ENCODE measurements at places on chromosomes 6 and 20.

- DNase-seq, result no peak
Observed at GRCh38 chr6:166662690-166663089, 35.6 kb upstream of the RPS6KA2 start.

- no peak for DNase-seq
Observed at GRCh38 chr20:9488063-9488462, 26.3 kb upstream of the LAMP5 start.

GRCh38 chr20:43961541-43962471 lies 47.2 kb downstream of the TOX2 start:
- DNase-seq, result no peak

GRCh38 chr6:143253586-143253985 lies 192.9 kb downstream of the AIG1 start:
- DNase-seq, result no peak

GRCh38 chr6:139370283-139370998 lies 4.0 kb downstream of the CITED2 start:
- no peak for DNase-seq

GRCh38 chr20:59342023-59342957 lies 41.9 kb downstream of the EDN3 start:
- DNase-seq, result no peak

- DNase-seq, result no peak
Observed at GRCh38 chr20:53162251-53162835, 190.2 kb downstream of the TSHZ2 start.

DNA sequence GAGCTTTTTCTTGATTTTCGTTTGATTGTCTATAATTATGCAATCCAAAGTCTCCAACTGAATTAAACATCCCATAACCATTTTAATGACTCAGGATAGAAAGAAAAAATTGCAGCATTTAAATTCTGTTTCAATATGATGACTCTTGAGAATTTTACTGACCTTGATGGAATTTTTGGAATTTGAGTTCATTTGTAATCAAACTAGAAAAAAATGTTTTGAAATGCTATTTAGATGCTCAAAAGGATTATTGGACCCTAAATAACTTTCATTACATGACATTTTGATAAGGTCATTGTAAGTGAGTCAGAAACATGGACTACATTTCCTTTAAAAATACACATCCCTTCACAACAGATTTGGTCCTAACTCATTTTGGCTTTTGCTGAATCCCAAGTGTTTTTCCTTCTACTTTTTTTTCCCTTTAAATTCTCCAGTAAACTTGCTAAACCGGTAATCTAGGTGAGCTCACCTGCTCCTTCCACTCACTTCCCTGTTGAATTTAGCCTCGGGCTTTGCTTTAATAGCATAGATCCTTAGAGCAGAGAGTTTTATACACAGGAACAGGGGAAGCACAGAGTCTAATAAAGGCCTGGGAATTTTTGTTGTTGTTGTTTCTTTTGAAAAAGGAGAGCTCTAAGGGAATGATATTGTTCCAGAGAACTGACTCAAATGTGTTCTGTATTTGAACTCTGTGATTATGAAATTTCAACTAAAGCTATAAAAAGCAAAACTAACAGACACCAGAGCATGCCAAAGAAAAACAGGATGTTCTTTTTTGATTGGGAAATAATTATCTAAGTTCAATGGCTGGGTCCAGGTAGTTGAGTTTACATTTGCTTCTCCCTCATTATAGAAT lies 1088.2 kb upstream of the CITED2 start:
- no peak for DNase-seq

GRCh38 chr6:67881706-67882065 lies 753.4 kb upstream of the ADGRB3 start:
- DNase-seq, result no peak

GRCh38 chr6:31009731-31010130 lies 543 bp upstream of the MUC22 start:
- no peak for DNase-seq

- no peak for DNase-seq
Observed at GRCh38 chr20:50595988-50596693, 86.0 kb downstream of the PTPN1 start.

DNA sequence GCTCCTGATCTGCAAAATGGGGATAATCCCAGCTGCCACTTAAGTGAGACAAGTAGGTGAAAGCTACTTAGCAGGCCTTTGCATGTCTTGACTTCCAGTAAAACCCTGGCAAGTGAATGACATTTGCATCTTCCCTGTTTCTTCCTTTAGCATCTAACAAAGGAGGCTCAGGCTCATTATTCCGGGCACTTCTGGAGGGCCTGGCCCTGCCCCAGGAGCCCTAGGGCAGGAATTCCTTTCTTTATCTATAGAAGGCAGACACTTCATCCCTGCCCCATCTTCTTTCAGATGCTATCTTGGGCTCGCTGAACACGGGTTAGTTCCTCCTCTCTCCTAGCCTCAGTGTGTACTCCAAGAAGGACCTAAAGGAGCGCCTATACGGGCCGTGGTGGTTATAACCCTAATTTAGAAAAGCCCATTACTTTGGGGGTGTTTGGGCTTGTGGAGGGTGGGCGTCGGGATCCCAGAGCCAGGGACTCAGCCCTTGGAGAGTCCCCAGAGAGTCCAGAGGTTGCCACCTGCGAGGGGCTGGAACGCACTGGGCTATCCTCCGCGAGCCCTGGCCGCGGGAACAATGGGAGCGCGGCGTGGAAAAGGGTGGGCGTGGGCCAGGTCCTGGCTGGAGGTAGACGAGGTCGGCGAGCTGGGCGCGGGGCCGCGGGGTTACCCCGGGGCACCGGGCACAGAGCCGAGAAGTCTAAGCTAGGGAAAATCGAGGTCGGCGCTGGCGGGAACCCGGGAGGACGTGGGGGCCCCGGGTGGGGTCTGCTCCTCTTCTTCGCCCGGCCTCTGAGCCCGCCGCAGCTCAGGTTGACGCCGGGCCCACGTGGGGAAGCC lies 62.8 kb upstream of the EPB41L1 start:
- DNase-seq, result no peak

GRCh38 chr6:395432-396125 lies 4.0 kb downstream of the IRF4 start:
- DNase-seq, result no peak

GRCh38 chr6:120869397-120869796 lies 464.9 kb downstream of the TBC1D32 start:
- no peak for DNase-seq

GRCh38 chr6:3789018-3789895 lies 37.7 kb upstream of the PXDC1 start:
- DNase-seq, result no peak

DNA sequence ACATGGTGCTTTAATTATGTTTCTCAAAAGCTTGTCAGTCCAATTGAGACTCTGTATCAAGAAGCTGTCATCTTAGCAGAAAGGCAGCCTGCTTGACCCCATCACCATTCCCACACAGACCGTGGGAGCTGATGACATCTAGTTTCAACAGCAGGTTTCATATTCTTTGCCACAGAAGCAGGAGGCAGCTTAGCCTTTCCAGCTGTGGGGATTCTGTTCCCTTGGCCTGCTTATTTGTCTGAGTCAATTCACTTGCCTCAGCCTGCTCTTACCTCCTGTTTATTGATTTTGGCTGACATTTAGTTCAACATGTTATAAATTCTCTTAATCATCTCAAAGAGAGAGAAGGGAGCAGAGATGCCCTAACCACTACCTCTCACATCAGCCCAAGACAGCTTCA lies 527.7 kb downstream of the ADGRB3 start:
- DNase-seq, result no peak

- DNase-seq, result no peak
Observed at GRCh38 chr20:56274156-56274555, 25.6 kb downstream of the MC3R start.

DNA sequence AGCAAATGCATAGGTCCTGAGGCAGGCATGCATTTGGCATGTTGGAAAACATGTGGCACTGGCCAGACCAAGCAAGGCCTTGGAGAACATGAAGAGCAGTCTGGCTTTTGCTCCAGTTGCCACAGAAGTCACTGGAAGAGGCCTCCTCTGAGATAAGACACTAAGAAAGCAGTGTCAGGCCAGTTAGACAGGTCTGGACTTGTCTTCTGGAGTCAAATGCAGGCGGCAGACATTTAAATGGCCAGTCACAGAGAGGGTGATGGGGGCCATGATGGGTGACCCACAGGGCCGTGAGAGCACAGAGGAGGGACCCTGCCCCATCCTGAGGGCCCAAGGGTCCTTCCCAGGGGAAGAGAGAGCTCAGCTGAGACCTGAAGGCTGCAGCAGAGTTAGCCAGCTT lies 26.7 kb upstream of the ADA start:
- DNase-seq, result no peak

- DNase-seq, result no peak
Observed at GRCh38 chr6:35018746-35019145, 122.4 kb downstream of the TCP11 start.

DNA sequence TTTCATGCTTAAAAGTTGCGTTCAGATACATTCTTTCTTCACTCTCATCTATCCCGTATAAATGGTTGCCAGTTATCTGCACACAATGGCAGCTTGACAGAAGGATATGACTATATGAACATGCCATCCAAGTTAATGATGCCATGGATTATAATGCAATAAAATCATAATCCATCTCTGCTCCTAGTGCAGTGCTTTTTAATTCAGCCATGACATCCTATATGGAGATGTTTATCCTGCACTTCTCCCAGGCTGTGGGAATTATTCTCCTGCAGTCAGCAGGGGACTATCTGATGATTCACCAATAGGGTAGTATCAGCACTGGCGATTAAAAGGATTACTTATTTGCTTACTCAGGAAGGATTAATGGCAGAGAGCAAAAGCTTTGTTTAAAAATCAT lies 273.8 kb downstream of the SAMD5 start:
- no peak for DNase-seq

GRCh38 chr6:121998631-121999030 lies 400.8 kb upstream of the HSF2 start:
- DNase-seq, result no peak

DNA sequence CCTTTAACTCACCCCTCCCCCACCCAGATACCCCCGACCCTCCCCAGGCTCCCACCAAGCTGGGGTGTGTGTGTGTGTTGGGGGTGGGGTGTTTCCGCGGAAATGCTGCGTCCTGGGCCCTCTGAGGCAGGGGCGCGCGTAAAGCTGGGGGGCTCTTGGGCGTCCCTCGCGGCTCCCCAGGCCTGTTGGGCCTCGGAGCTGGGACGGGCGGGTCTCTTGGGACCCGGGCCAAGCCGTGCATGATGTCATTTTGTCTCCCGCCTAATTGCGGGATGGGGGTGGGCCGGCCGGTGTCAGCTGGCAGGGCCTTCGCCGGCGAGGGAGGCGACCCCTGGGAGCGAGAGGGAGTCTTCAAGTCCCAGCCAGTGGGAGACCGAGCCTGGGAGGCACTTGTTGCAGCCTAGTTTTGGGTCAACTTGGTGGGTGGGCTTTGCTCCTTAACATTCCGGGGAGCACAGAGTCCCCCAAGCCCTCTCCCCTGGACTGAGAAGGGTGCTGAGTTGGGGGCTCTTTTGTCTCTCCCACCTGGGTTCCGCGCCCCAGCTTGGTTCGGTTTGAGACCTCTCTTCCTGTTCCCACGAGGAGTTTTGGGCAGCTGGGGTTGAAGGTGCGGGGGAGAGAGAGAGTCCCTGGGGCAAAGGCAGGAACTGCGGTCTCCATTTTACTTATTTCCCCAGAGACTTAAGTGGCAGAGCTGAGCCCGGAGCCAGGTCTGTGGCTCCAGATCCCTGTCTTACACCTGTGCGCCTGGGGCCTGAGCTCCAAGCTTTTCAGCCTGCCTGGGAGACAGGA lies 623 bp downstream of the MYBL2 start:
- DNase-seq, result no peak

DNA sequence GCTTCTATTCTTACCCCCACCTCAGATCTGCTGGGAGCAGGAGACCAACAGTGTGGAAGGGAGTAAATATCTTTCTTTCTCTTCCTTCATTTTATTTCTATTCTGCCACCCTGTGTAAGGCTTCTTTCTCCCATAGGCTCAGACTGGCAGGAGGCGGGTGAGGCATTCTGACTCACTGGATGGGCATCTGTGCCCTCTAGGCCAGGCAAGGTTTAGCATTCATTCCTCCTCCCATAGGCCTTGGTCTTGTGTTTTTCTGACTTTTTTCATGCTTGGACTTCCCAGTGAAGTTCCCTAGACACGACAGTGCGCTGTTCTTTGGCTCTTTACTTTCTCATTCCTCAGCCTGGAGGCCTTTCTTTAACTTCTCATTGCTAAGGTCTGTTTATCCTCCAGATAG lies 235.2 kb downstream of the SYNE1 start:
- no peak for DNase-seq

- DNase-seq, result no peak
Observed at GRCh38 chr6:3022765-3023662, 23.3 kb downstream of the NQO2 start.

GRCh38 chr20:57450419-57450818 lies 59.2 kb downstream of the RBM38 start:
- no peak for DNase-seq

DNA sequence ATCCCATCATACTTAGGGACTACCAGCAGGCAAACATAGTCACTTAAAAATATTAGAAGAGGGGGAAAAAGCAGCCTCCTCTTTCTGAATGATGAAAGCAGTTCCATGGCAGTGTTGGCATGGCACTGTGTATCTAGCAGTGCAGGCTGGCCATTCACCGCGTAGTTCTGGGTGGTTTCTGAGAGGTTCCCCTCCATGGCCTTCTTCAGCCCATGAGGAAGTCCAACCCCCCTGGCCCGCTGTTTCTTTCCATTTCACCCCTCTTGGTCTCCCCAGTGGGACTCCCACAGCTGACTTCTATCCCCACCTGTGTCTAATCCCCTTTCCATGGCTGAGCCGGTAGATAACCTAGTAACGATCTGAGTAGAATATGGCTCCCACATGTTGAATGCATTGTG lies 17.0 kb downstream of the PPARD start:
- no peak for DNase-seq

DNA sequence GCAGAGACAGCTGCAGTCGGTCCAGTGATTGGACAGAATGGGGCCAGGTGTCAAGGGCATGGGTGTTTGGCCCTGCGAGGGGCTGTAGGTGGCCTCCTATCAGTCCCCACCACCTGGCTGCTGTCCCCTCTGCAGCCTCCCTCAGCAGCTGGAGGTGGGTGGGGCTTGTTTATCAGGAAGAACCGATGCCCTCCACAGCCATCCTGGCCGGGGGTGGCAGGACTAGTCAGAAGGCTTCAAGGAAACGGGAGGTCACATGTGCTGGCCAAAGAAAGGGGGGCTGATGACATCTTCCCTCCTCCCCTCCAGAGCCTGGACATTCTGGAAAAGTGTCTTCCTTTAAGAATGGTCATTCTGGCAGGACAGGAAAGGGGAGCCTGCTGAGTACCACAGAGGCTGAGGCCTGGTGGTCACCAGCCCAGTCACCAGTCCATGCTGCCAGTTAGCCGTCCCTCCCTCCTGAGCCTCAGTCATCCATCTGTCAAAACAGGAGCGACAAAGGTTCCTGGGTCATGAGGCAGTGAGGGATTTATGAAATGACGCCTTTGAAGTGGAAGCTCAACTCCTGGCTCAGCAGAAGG lies 4.1 kb downstream of the FAM210B start:
- no peak for DNase-seq
